Aortic smooth muscle cell (primary cell): ENCODE measurements at places on chromosomes 5 and 9. TPM values are rescaled to one million over a fixed set of nuclear protein-coding genes. Genes with fewer than 3 reads are reported as not detected.

The OLFML2A gene
- total RNA-seq: 0.12 and 0.13 TPM in 2 replicates

The IL3 gene
- not detected in 2 replicates for total RNA-seq

The PRRX2 gene
- 29.0 and 32.8 TPM in 2 replicates for total RNA-seq

The ADAMTS2 gene
- total RNA-seq: 36.5 and 52.8 TPM in 2 replicates
